Activated gamma-delta T cell treated with anti-CD3 and anti-CD28 coated beads, Interleukin-2, amount 50 U/mL, for 16 hours (primary cell): ENCODE measurements at places on chromosomes 1 and 21.

DNA sequence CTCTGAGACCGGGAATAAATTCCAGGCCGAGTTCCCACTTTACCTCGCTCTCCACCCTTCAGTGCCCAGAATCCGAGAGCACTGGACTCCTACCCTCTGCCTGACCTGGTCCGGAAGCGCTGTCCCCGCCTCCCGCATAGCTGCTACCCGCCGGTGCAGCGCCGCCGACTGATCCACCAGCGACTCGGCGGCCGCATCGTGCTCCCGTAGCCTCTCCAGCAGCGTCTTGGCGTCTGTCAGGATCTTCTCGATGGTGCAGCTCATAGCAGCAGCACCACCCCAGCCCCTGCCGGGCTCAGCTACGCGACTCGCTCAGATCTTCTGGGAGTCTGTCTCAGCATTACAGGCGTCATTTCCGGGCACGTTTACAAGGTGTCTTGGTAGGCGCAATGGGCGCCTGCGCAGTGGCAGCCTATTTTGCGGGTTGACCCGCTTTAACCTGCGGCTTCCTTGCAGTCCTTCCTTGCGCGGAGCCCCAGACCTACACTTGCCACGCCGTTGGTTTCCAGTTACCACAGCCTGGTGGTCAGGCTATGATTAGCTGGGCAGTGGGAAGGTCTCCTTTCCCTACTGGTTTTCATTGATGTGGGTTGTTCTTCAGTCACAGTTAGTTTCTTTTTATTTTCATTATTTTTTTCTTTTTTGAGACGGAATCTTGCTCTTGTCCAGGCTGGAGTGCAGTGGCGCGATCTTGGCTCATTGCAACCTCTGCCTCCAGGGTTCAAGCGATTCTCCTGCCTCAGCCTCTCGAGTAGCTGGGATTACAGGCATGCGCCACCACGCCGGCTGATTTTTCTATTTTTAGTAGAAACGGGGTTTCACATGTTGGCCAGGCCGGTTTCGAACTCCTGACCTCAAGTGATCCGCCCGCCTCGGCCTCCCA lies at the start of gene SIKE1:
TSS of gene SIKE1 (minus strand) at position 342 of the 883 bp plus-strand sequence. CDS start at position 264, 78 bp downstream.
- DNase-seq: peak; percentile 91

DNA sequence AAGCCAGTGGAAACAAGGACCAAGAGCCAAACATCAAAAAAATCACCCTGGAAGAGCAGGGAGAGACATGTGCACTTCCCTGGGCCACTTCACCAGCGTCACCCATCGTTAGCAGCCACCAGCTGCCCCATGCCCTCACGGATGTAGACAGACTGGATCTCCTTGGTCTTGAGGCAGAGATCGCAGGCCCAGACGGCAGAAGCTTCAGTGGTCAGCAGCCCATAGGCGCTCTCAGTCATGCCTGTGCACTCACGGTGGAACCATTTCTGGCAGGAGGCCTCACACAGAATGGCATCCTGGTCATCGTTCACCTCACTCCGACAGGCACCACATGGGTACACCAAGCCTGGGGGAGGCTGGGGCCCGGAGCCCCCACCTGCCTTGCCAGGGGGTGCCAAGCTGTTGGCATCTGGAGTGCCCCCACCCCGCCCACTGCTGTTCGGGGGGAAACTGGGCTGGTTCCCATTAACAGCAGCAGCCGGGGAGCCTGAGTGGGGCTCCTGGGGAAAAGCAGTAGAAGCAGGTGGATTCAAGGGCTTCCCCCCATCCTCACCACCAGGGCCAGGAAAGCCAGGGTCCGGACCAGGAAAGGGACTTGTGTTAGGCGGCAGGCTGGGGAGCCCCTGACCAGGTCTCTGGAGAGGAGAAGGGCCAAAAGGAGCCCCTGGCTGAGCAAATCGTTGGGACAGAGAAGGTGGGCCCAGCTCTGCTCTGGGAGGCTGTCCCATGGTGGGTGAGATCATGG lies 2.7 kb downstream of the PYGO2 start:
- DNase-seq: no peak

- no peak for DNase-seq
Measured at GRCh38 chr1:219058891-219059820, 114.5 kb upstream of the LYPLAL1 start.

DNA sequence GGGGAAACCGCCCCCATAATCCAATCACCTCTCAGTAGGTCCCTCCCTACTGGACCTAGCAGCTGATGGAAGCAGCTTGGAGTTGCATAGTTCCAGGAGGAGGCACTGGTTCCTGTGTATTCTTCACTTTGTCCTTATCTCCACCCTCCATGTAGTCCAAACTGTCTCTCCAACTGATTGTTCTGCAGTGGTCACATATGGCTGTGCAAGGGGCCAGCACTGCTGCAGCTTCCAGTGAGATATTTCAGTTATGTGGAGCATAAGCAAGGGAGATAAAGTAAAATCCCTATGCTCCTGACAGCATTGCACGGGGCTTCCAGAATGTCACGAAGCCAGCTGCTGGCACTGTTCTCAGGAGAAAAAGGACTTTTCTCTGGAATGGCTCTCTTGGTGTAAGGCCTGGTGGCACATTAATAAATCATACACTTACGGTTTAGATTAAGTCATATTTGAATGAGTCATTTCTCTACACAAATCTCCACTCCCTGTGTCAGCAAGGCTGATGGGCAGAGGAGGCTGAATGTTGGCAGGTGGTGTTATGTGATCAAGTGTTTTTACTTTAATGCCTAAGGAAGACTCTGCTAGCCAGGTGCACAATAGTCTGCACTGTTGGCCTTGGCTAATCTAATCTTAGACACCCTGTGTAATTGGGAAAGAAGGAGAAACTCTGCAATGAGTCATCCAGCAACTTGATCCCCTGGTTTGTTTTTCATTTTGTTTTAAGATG lies 93.4 kb downstream of the KCNK1 start:
- no peak for DNase-seq

- no peak for DNase-seq
Measured at GRCh38 chr1:64875101-64875500, 91.2 kb downstream of the JAK1 start.

- no peak for DNase-seq
Measured at GRCh38 chr1:202143768-202144401, 652 bp downstream of the ARL8A start.

GRCh38 chr1:15261155-15262002 lies 14.4 kb downstream of the FHAD1 start:
- no peak for DNase-seq

GRCh38 chr1:245031041-245031440 lies 123.7 kb upstream of the KIF26B start:
- DNase-seq: no peak

- no peak for DNase-seq
Measured at GRCh38 chr1:245986404-245987218, 520.5 kb downstream of the SMYD3 start.

GRCh38 chr1:56409112-56409691 lies 170.2 kb downstream of the PLPP3 start:
- no peak for DNase-seq

DNA sequence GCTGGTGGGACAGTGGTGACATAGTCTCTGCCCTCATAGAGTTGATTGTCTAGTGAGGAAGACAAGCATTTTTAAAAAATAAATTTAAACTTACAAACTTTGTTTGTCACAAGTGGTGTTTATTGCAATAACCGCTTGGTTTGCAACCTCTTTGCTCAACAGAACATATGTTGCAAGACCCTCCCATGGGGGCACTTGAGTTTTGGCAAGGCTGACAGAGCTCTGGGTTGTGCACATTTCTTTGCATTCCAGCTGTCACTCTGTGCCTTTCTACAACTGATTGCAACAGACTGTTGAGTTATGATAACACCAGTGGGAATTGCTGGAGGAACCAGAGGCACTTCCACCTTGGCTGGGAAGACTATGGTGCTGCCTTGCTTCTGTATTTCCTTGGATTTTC lies 58.4 kb downstream of the LAMC2 start:
- no peak for DNase-seq

- DNase-seq: no peak
Measured at GRCh38 chr1:202821467-202821866, 10.7 kb downstream of the PCAT6 start.

DNA sequence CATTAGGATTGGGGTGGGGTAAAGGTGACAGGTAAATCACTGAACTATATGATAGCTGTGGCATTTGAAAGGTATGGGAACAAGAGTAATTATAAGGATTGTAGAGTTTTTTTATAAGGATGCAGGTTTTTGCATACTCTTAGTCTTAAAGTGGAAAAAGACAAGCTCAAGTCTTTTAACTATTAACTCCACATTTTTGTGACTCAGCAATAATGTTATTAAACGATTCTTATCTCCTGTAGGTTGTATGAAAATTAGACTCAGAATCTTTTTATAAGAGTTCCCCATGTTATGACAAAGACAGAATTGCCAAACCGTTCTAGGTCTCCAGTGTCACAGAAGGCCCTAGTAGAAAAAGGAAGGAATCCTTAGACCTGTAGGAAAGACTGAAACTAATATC lies 49.9 kb upstream of the TTLL7 start:
- DNase-seq: no peak

DNA sequence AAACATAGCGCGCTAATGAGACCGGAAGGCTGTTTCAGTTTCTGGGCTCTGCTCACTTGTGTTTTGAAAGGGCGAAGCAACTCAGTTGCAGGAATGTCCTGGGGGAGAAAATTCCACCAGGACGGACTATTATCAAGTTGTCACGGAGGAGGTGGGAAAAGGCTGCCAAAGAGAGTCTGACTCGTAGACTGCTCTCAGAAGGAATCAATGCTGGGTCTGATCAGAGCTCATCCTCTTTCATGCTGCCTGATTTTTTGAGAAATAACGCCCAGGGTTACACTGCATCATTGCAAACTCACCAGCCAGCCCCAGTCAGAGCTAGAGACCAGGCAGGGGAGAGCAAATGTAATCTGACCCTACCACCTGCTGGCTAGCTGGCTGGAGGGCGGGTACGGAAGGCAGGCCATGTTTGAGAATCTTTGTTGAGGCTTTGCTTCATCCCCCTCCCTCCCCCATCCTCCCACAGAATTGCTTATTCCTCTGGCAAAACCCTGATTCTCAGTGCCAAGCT lies 36.4 kb upstream of the BCL9 start:
- DNase-seq: no peak

- no peak for DNase-seq
Measured at GRCh38 chr1:111133866-111134265, 6.0 kb downstream of the DRAM2 start.

GRCh38 chr1:225813214-225813964 lies 3.5 kb downstream of the EPHX1 start:
- no peak for DNase-seq

- DNase-seq: no peak
Measured at GRCh38 chr1:205232945-205233397, 5.2 kb downstream of the TMCC2 start.

DNA sequence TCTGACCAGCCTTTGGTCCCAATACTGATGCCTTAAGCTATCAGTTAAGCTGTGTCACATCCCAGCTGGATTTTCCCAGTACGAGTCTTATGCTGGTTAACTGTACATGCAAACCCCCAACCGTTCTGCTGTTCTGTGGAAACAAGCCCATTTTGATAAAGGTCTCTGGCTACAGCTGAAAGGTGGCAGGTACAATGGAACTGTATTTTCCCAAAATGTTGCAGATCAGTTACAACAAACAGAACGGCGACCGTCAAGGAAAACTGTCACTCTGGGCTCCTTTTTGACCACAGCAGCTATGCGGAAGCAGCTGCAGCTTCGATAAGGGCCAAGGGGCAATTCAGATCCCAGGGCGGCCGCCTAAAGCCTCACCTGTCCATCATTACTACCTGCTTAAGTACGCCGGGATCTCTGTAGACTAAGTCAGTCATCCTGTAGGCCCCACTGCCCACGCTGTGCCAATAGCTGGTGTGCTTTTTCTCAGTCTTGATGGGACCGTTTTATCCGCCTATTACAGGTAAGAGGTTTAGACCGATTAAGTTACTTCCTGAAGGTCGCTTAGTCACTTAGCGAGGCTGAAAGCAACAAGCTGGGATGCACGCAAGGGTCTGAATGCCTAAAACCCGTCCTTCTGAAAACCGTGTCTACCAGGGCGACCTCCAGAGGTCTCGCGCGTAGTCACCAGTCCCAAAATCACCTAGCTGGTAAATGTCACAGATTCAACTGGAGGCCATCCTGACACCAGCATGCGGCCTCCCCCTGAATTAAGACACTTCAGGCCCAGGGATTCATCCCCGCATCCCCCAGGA lies 11.1 kb upstream of the RAB42 start:
- peak; percentile 32 for DNase-seq

- DNase-seq: no peak
Measured at GRCh38 chr1:21586846-21587601, 77.8 kb downstream of the ALPL start.

DNA sequence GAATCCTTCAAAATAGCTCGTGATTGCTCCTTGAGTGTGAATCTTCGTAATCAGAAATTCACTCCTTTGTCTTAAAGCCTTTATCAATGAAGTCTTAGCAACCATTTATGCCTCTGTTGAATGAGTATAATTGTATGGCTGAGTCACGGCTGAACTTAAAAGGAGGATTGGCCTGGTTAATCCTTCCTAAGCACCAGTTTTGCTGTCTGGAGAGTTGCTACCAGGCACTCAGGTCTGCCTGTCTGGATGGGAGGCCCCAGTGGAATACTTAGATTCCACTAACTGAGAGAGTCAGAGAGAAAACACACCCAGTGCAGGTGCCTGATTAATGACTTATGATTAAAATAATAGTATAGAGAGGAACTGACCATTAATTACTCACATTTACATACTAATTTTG lies 7.6 kb upstream of the HHAT start:
- DNase-seq: no peak

- no peak for DNase-seq
Measured at GRCh38 chr21:37452227-37452626, 85.7 kb downstream of the DYRK1A start.
